Activated T-helper 1 cell treated with anti-CD3 and anti-CD28 coated beads, Interleukin-2, amount 50 U/mL, for 16 hours (primary cell): ENCODE measurements at places on chromosomes 16 and 17.

GRCh38 chr17:65020284-65020683, 36.3 kb downstream of the GNA13 start:
- no peak for DNase-seq

GRCh38 chr17:73717690-73718089, 73.4 kb upstream of the SDK2 start:
- no peak for DNase-seq

- no peak for DNase-seq
Observed at GRCh38 chr16:57394444-57394843, 10.1 kb upstream of the CCL17 start.

DNA sequence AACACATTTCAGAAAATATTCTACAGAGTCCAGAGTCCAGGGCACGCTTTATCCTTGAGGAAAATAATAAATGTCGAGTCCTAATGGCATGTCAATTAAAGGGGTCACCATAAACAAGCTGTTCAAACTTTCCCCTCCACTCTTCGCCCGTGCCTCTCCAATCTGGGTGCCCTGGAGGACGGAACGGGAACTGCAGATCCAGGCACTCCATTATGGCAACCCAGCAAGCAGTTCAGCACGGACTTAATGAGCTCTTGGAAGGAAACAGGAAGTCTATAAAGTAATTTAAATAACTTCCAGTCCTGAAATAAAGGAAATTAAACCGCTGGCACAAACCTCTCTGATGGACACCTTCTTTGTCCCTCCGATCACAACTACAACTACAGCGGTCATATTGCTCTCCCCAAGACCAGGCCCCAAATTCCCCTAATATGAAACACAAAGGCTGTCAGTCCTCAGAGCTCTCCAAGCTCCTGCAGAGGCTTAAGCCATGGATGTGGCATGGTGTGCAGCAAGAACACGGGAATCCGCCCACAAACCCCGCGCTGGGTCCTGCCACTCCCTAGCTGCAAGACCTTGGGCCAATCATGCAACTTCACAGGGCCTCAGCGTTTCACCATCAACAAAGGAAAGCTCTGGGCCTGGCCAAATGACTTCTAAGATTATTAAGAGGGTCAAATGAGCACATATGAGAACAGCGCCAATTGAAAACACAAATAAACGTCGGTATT, 52.6 kb downstream of the ZFHX3 start:
- no peak for DNase-seq

- DNase-seq, result no peak
Observed at GRCh38 chr17:44549686-44550085, 7.6 kb upstream of the FZD2 start.

GRCh38 chr16:66899945-66900710, 18.6 kb downstream of the CDH16 start:
- DNase-seq, result no peak
